ENCODE measurements at places on chromosomes 3 and 15.

DNA sequence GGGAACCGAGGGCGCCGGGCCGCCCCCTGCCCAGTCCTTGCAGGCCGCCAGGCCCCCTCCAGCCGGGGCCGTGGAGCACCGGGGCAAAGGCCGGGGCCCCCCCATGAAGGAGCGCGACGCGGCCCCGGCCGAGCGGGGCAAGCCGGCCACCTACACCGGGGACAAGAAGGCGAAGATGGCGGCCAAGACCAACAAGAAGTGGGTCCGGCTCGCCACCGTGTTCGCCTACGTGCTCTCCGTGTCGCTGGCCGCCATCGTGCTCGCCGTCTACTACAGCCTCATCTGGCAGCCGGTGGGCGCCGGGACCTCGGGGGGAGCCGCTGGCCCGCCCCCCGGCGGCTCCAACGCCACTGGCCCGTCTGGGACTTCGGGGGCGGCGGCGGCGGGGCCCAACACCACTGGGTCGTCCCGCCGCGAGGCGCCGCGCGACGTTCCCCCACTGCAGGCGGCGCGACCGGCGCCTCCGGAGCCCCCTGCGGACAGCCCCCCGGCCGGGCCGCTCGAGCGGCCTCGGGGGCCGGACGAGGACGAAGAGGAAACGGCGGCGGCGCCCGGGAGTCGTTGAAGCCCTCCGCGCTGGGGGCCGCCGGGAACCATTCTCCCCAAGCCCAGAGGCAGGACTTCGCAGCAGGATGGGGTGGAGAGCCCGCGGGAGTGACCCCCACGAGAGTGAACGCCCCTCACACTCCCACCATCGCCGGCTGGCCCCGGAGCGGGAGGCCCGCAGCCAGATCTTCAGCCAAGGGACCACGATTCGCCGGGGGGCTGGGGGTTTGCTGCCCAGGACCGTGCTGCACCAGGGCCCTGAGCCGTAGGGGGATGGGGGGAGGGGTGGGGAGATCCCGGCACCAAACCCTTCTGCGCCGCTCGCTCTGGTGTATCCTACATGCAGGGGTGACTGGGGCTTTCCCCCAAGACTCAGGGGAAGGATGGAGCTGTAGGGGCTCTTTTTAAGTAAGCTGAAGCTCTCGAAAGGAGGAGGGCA lies 753 bp downstream of the INAFM2 start:
- DNase-seq, result no peak

GRCh38 chr15:92366381-92366780 lies 27.3 kb upstream of the ST8SIA2 start:
- no peak for DNase-seq

DNA sequence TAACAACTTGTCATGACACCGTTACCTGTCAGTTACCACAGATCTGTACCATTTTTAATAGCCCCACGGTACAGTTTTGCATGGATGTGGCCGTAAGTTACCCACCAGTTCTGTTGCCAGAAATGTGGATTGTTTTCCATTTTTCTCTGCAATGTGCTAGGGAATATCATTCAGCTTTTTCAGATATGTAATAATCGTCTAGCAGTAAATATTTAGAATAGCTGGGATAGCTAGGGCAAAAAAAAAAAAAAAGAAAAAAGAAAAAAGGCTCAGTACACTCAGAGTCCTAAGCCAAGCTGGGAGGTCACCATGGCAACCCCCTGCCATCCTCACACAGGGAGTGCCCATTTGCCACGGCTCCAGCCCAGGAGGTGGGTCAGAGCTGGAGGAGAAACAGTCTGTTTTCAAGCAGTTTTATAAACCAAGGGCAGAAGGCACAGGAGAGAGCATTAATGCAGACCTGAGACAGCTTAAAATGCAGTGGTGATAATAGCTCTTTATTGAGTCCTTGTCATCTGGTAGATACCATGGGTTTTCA lies 25.2 kb downstream of the PAQR5 start:
- no peak for DNase-seq

DNA sequence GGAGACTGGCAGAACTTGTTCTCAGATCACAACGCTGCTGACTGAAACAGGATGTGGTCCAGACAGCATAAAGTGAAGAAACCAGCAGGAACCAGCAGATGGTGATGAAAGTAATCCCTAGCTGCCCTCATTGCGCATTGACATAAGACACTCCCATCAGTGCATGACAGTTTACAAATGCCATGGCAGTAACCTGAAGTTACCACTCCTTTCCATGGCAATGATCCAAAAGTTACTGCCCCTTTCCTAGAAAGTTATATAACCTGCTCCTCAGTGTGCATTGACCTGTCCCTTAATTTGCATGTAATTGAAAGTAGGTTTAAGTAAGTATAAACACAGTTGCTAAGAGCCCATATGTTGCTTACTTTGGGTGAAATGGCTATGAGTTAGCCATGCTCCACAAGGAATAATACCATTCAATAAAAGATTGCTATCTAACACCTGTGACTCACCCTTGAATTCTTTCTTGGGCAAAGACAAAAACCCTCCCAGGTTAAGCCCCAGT lies 149.1 kb upstream of the CD96 start:
- no peak for DNase-seq

DNA sequence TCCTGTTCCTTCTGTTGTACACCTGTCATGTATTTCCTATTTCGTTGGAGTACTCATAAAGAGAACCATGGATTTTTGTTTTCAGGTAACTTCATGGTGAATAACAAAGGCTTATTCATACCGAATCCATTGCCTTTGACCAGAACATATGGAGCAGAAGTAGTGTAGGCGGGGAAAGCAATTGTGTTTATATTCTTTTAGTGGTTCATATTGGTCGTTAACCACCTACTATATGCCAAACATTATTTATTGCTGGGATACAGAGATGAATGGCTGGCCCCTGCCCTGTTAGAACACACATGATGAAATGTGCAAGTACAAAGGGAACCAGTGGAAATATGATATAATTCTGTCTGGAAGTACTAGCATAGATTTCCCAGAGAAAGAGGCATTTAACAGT lies 9.8 kb downstream of the RPUSD2 start:
- no peak for DNase-seq

DNA sequence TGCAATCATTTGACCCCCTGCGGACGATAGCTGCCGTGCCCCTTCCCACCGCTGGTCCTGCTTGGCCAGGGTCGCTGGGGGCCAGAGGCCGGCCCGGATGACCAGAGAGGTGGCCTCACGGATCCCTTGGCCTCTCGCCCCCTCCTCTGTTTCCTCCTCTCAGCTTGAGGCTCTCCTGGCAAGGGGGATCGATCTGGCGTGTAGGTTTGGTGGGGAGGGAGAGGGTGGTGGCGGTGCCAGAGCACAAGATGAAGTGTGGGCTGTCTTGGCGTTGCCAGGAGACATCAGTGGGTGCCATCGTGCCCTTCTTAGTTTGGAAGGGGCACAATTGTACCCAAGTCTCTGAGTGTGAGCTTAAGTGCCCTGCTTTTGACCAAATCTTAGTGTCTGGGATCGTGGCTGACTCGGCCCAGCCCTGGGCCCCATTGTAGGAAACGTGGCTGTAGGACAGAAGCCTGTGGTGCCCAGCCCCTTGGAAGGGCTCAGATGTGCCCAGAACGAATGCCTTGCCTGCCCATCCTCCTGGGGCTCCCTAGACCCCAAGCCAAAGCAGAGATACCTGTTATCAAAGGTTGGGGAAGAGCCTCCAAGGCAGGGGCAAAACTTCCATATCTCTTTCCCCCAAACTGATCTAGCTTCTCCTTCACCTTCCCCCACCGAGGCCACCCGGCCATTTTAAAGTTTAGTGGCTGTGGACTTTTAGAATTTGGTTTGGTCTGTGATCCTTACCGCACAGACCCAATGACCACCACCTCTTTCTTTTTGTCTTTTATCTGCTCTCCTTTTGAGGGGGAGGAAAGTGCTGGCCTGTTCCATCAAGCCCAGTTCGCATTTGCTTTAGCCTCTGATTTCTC lies 14.4 kb downstream of the NR2F2 start:
- no peak for DNase-seq

DNA sequence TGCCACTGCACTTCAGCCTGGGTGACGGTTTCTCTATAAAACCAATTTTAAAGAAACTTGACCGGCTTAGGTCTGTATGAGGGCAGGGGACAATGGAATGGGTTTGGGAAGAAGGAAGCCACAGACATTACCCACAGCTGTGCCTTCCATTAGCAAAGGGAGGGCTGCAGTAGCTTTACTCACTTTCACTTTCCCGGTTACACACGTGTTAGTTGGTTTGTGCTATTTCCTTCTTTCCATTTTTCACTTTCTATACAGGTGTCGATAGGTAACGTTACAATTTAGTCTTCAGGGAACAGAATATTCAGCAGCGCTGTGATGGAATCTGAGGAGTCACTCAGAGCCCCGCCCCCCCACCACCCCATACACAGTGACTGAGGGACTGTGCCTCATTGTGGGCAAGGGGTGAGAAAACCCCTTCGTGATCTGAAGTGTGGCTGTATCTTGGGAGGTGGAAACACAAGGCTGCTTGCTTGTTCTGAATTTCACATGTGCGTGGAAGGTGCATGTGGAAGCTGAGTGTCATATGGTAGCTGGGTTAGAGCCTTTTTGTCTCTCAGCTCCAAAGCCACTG lies 44.8 kb upstream of the RPL32 start:
- no peak for DNase-seq

GRCh38 chr3:124701687-124702086 lies 28.6 kb upstream of the UMPS start:
- no peak for DNase-seq

DNA sequence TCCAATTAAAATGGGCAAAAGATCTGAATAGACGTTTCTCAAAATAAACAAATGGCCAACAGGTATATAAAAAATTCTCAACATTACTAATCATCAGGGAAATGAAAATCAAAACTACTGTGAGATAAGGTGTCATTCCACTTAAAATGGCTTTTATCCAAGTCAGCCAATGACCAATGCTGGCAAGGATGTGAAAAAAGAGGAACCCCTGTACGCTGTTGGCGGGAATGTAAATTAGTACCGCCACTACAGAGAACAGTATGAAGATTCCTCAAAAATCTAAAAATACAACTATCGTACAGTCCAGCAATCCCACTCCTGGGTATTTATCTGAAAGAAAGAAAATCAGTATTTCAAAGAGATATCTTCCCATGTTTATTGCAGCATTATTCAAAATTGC lies 176.9 kb upstream of the STT3B start:
- no peak for DNase-seq

GRCh38 chr3:869734-870133 lies 223.1 kb upstream of the CNTN6 start:
- DNase-seq, result no peak

- no peak for DNase-seq
Measured at GRCh38 chr3:177802151-177802900, 605.0 kb upstream of the TBL1XR1 start.

DNA sequence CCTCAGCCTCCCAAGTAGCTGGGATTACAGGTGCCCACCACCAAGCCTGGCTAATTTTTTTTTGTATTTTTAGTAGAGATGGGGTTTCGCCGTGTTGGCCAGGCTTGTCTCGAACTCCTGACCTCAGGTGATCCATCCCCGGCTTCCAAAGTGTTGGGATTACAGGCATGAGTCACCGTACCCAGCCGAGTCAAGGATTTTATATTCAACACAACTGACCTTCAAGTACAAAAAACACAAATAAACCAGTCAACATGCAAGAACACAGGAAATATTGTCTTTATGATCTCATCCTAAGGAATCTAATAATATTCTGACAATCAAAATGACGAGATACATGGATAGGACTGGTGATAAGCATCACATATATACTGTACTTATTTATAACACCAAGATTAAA lies 37.9 kb downstream of the TJP1 start:
- no peak for DNase-seq

GRCh38 chr3:19348941-19349564 lies 200.7 kb downstream of the KCNH8 start:
- no peak for DNase-seq

- DNase-seq, result no peak
Measured at GRCh38 chr15:99345242-99345641, 94.0 kb downstream of the LRRC28 start.

Data from bone marrow (tissue), 2 donors.